EH (cell line): ENCODE measurements at places on chromosomes 3 and 15.

- no peak for DNase-seq
Measured at GRCh38 chr3:18791182-18791581, 357.1 kb upstream of the KCNH8 start.

DNA sequence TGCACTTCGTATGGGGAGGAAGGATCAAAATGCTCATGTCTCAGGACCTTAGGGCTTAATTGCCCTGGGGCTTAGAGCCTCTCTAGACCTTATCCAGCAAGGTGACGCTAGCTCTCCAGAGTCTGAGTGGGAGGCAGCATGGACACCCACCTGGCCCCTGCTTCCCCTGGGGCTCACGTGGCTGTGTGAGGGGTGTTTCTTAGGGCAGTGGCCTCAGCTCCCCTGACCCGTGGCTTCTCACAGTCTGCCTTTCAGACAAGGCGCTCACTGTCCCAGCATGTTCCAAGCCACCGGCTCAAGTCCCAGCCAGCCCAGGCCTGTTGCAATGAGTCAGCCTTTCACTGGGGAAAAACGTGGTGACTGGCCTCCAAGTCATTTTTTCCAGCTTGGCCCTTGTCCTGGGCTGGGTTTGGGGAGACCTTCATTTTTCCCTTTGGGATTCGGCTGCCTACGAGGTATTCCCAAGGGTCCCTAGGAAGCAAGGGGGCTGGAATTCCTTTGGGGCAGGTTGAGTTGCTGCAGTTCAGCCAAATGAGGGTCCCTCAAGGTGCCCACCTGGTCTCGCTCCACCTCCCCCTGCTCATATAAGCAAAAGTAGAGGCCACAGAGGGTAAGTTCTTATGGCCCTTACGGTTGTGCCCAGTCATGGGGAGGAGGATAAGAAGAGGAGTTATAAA is 15.7 kb downstream of the BHLHE40 start:
- peak; percentile 92 for DNase-seq

- DNase-seq = peak; percentile 58
Measured at GRCh38 chr3:71428841-71429596, 154.5 kb downstream of the FOXP1 start.

DNA sequence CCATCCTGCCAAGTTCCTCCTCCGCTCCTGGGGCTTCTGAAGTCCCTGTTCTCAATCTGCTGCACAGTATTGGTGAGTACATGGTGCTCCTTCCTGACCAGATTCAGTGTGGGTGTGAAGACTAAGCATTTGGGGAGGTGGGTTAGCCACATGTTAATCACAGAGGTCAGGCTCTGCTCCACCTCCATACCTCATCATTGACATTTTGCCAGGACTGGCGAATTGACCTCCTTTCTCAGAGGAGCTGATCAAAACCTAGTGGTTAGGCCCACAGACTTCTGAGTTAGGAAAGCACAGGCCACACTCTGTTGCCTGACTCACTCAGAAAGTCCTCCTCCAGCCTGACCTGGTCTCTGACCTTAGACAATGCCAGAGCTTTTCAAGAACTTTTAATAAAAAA is 8.4 kb upstream of the RPS17 start:
- DNase-seq = no peak

DNA sequence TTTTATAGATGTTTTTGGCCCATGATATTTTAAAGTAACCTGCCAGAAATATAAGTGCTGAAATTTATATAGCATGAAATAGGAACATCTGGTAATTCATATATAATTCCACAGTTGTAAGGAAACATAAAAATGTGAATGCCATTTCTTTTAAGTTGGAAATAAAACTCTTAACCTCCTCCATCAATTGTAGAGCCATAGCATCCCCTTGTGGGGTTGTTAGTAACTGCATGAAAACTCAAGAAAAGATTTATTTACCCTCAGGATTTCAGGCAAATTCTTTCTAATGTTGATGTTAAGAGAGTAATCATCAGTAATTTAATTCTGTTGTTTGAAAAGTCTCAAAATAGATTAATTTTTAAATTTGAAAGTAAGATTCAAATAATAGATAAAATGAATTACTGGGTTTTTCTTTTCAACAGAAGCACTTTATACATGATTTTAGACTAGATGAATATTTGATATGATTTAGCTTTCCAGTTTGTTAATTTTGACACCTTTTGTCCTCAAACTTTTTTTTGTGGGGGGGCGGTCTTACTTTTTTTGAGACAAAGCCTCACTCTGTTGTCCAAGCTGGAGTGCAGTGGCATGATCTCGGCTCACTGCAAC is 74.7 kb downstream of the RASA2 start:
- peak; percentile 74 for DNase-seq

DNA sequence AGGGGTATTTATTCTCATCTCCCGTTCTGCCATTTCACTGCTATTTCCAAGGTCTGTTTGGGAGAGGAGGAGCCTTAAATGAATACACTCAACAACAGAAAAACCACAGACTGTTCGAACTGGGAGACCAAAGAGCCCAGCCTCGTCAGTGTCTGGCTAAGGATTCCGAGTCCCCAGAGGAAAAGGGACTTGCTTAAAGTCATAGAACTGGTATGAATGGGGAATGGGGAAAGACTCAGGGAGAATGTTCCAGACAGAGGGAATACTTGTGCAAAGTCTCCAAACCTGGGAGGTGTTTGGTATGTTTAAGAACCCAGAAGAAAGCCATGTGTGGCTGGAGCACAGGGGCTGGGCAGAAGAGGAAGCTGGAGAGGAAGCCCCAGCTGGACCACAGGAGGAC is 46.9 kb downstream of the FAM43A start:
- DNase-seq = peak; percentile 25

DNA sequence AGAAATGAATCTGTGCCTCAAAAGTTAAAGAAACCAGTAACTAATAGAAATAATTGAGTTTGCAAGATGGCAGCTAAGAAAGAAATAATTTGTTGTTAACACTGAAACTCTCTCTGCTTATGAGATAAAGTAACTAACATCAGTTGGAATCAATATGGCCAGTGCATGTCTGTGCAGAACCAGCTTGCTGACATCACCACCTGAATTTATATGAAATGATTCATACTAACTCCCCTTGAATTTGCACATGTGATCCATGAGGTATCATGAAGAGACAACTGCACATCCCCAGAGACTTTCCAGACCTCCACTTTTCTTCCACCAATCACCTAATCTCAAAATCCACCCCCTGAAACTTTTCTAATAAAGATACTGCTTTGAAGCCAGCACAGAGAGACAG is 10.3 kb upstream of the SLC25A38 start:
- DNase-seq = no peak

- DNase-seq = peak; percentile 1
Measured at GRCh38 chr3:31354373-31354772, 178.4 kb upstream of the STT3B start.

DNA sequence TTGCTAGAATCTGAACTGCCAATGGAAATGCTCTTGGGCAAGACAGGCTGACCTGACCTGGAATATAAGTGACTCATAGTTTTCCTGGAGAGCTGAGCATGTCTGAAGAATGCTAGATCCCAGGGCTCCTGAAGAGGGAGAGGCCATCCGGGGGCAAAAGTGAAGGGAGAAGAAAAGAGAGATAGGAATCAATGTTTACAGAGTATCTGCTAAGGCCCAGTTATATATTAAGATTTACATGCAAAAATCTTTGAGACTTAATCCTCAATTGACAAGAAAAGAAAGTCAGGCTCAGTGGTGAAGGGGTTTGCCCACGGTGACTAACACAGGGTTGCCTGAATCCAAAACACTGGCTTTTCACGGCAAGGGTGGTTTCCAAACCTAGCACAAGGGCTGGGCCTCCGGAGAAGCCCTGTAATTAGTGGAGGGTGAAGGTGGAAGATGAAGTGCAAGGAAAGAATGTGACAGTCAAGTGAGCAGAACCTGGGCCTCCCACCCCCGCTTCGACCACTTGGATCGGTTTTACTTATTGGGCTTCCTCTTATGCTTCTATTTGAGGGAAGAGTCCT is 91.7 kb upstream of the FGF12 start:
- peak; percentile 89 for DNase-seq

DNA sequence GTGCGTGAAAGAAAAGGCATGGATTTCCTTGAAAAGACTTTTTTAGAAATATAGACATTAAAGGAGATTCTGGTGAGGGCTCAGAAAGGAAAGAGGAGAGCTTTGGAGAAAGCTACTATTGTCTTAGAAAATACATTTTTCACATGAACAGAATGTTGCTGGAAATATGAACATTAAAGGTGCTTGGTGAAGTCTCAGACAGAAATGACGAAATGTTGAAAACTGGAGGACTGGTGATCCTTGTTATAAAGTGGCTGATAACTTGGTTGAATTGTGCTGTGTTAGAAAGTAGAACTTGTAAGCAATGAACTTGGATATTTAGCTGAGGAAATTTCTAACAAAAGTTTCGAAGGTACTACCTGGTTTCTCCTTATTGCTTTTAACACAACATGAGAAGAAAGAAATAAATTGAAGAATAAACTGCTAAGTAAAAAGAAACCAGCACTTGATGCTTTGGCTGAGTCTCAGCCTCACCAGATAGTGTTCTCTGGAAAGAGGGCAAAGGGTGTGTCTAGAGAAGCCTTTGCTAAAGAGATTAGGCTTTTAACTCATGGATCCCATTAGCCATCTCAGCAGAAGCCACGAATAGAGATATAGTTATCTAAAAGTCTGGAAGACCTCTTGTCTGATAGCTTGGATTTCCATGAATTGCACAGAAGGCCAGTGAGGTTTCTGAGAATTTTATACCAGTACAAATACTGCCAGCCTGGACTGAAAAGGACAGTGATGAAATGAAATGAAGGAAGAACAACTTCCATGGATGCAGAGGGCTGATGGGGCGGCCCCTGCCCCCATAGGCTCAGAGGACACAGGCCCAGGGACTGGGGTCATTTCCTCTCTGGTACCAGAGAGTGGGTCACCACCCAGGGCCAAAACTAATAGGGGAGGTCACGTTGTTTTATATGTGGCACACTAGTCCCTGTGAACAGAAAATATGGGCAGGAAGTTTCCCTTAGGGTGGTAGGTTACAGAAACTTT is 91.5 kb downstream of the RPL22L1 start:
- DNase-seq = no peak

DNA sequence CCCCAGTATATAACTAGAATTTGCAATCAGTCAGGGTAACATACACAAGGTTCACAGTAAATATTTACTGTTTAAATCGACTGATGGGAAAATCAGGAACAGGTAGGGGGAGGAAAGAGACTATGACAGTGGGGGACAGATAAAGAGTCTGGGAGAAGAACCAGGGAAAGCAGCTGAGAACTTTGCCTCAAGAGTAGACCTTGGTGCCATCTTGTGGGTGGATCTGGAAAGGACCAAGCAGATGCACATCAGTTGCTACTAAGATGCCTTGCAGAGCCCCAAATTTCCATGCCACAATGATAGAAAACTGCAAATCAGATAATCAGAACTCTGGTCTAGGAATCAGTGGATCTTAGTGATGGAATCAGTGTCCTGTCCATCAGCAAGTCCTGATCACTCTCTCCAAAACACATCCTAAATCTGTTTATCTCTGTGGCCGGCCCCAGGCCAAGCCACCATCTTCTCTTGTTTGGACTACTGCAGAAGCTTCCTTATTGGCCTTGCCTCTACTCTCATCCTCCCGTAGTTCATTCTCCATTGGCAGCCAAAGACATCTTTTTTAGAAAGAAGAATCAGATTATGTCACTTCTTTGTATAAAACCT is 62.7 kb downstream of the PDE8A start:
- DNase-seq = peak; percentile 75

- no peak for DNase-seq
Measured at GRCh38 chr15:68332266-68332665, 54.7 kb downstream of the FEM1B start.

GRCh38 chr3:145882436-145882835 is 278.5 kb downstream of the PLOD2 start:
- DNase-seq = no peak

DNA sequence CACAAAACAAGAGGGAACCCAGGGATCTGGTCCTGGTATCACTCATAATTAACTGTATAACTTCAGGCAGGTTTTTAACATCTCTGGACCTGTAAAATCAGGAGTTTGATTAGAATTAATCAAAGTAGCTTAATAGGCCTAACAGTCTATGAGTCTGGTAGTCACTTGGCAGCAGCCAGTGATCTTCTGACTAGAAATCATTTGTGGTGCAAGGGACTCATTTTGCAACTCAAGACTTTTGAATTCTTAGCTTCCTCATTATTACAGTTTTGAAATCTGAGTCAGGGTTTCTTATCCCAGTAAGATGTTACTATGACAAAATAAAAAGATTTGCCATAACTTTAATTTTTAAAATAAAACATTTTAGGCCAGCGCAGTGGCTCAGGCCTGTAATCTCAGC is 70.8 kb downstream of the TMCC1 start:
- DNase-seq = peak; percentile 47

DNA sequence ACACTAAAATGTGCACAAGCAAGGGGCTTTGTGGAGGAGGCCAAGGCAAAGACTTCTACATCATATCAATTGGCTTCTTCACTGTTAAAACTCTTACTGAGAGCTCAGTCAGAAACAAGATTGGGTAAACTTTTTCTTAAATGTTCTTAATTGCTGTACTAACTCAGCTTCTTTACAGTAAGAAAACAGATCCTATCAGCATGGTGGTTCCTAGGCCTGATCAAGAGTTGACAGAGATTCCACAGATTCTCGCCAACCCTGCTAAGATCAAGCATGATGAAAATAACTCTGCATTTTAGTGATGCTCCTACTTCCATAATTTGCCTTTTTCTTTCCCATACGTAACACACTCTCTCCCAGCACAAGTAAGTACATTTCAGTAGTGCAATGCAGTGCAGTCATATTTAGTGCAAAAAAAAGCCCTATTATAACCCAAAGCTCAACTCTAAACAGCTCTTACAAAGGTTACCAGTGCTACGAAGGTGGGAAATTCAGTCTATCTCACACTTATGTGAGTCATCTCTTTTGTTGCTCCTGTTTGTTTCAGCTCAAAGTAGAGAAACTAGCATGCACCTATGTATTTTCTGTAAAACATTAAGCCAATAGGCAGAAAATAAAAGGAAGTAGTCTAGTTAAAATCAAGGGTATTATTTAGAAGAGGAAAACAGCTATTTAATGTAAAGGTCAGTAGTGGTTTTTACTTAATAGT is 29.9 kb downstream of the TIGIT start:
- DNase-seq = no peak

- DNase-seq = peak; percentile 81
Measured at GRCh38 chr3:188185717-188186251, 31.8 kb downstream of the LPP start.

DNA sequence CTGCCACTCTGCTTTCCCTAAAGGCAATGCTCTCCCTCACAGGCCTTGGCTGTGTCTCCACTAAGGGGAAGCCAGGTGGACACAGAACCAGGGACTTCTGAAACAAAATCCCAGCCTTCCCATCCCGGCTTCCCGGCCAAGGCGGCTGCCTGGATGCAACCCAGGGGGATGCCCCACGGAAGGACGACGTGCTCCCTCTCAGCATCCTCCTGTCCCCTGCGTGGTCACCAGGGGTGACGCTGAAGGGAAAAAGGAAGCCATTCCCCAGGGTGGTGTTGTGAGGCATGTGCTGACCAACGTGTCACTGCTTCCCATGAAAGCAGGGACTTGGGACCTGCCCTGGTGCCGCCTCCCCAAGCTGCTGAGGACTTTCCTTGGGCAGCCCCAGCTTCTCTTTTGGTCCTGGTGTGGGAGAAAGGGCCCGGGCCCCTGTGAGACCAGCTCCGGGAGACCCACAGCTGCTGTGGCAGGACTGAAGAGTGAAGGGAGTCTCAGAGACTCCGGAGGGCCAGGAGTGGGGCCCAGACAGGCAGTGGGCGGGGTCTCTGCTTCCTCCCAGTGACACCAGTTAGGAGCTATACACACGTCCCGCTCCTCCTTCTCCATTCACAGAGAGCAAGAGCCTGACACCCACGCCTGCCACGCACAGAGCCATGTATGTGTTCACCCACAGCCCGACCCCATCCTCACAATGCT is 139.2 kb downstream of the NUP210 start:
- DNase-seq = no peak
